Pulmonary artery endothelial cell (primary cell): ENCODE measurements at places on chromosomes 11 and 22.

- DNase-seq: no peak
Measured at GRCh38 chr11:110497231-110497978, 67.7 kb downstream of the FDX1 start.

GRCh38 chr11:68264244-68264643, 7.5 kb downstream of the C11orf24 start:
- DNase-seq: no peak

- no peak for DNase-seq
Measured at GRCh38 chr11:70926543-70927201, 325.7 kb downstream of the SHANK2 start.

DNA sequence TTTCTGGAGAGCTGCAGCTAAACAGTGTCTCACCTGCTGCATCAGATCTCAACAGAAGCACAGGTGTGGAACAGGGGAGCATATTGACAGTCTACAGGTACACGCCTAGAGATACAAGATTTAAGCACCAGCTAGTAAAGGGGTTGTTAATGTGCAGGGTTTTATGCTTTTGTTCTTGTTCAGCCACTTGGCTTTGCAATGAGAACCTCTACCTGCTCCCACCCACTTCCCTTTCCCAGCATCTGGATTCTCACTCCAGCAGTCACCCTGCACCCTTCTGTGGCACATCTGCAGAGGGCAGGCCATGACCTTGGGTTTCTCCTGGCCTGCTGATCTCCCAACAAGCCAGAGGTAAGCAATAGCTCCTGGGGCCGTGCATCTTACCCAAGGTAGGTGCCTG, 446.6 kb downstream of the BUD13 start:
- DNase-seq: no peak

- no peak for DNase-seq
Measured at GRCh38 chr22:17113600-17113999, 7.6 kb downstream of the TMEM121B start.

DNA sequence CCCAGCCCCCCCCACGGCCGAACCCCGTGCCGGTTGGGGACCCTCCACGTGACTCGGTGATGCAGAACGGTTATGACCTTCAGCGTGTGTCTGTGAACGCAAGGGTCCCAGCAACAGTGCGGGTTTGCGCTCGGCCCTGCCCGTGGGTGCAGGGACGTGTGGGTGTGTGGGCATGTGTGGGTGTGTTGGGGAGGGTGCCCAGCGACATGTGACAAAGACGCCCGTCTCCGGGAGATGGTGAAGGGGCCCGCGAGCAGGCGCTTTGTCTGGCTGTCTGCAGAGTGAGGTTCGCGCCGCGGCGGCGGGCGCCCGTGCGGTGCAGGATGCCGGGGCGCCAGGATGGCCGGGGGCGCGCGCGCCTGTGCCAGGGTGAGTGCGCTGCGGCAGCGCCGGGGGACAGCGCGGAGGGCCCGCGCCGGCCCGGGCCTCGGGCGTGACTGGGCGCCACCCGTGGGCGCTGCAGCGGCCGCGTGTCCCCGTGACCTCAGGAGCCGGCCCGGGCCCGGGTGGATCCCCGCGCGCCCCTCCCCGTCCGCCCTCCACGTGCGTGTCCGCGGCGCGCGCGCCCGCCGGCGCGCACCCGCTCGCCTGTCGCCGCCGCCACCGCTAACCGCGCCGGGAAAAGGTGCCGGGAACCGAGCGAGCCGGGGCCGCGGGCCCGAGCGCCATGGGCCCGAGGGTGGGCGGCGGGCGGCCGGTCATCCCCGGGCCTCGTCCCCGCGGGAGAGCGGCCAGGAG, at the start of gene LRFN4:
Gene LRFN4 (plus strand): TSS at position 569 of the 738 bp plus-strand sequence. CDS start 681 bp downstream, outside the sequence.
- DNase-seq: no peak

DNA sequence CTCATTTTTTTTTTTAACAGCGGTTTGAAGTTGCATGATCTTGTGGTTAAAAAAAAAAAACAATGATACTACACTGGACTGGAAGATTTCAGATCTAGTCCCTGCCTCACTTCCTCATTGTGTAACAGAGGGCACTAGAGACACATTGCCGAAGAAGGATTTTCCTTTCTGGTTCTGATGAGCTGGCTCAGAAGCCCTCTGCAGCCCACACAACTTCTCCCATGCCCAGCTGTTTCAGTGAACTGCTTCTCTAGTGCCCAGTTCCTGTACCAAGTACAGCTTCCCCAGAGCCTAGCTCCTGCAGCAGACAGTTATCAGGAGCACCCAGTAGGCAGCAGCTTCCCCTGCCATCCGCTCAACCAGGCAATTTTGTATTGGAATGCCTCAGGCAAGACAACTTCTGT, 29.5 kb upstream of the ANO5 start:
- DNase-seq: no peak

DNA sequence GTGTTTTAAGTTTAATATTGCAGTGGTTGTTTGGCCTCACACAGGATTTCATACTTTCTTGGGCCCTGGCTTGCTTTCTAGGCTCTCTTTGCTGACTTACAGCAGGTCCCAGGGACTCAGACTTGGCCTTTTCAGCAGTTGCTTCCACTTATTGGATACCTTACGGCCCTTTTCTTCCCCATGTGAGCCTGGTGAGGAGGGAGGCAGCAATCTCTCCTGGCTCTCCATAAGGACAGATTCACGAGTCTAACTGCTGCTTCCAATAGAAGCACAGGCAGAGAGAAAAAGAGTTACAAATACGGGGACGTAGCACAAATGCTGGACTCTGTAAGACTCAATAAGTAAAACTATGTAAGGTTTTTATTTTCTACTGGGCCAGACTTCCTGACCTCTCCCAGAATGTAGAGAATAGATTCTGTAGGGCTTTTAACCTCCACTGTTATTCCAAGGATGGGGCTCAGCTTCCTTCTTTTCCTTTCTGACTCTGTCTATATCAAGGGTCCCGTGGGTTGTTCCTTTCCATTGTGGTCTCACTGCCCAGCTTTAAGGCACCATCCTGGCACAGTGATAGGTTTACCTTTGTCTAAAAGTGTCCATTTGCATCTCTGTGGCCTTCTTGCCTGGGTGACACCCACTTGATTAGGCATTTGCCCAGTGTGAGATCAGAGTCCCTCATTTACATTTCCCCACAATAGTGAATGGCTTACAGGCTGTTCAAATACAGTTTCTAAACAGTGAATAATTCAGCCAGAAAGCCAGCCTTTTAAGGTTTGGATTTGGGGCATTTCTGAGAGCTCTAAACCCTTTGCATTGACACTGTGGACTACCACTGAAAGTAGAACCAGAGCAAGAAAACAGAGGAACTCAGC, 92.8 kb downstream of the RASSF10 start:
- DNase-seq: no peak

DNA sequence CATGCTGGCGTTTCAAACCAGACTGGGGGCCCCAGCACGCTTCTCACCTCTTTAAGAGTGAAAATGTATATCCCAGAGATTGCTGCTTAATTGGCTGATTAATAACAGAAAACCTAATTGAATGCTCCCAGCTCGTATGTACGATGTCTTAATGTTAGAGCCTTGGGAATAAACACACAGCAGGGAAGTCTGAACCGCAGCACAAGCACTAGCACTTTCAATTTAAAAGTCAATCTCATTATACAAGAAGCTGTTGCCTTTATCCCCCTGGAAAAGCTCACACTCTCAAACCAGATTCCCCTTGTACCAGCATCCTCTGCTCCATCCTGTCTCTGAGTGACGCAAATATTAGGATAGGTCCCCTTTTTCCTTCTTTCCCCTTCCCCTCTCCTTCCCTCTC, 449.1 kb downstream of the MN1 start:
- no peak for DNase-seq

DNA sequence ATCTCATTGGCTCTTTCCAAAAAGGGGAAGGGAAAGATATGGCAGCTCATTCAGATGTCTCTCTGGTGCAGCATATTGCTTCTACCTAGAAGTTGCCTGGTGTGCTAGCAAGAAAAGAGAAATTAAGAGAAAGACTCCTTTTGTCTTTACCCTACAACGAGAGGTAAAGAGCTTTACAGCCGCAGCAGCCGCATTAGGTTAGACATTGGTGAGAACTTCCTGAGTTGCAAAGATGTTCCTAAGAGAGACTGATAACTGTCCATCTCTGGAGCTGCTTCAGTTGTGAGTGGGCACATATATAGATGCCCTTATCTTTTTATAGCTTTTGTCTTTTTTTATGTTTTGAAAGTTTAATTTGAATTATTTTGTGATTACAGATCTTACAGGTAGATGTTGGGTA, 80.8 kb upstream of the NNMT start:
- DNase-seq: no peak

GRCh38 chr11:128629516-128630106, 42.3 kb upstream of the ETS1 start:
- DNase-seq: no peak

DNA sequence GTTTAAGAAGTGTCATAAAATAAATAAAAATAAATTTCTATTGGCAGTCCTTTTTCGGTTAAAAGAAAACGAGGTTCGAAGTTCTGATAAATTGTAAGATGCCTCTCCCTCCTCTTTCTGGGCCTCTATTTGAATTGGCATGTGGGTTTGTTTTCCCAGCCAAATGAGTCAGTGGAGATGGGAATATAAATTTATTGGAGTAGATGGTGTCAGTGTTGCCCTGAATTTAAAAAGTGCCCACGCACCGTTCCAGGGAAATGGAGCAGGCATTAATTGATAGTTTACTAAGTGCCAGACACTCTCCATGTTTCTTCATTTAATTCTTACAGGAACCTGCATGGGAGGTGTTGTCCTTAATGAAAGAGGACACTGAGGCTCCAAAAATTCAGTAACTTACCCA, 119.2 kb downstream of the FEZ1 start:
- no peak for DNase-seq

DNA sequence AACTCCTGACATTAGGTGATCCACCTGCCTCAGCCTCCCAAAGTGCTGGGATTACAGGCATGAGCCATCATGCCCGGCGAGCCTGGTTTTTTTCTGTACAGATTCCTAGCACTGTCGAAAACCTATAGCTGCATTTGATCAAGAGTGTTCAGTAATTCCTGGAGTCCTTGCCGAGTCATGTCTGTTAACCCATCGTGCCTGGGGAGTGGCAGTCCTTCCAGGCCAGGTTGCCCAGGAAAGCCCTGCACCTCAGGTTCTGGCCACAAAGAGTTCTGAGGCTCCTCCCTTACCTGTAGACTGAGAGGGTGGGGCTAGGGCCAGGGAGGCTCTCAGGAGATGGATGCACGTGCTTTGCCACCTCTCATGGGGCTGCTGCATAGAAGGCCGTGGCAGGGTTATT, 17.0 kb downstream of the YDJC start:
- no peak for DNase-seq

- DNase-seq: no peak
Measured at GRCh38 chr11:77799338-77799737, 21.2 kb downstream of the RSF1 start.

DNA sequence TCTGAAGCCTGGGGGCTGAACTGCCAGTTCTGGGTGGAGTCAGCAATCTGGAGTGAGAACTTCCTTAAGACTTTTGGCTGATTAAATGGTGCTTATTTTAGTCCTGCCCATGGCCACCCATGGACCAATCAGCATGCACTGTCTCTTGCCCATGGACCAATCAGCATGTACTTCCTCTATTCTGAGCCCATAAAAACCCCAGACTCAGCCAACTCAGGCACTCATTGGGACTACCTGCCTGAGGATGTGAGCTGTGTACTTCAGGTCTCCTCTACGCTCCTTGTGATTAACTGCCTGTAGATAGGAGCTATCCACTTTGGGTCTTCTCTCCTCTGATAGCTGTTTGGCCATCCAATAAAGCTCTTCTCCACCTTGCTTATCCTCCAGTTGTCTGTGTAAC, 342.3 kb upstream of the CCDC179 start:
- no peak for DNase-seq

GRCh38 chr22:33180356-33180755, 122.2 kb upstream of the SYN3 start:
- DNase-seq: no peak

- peak; percentile 82 for DNase-seq
Measured at GRCh38 chr11:86041975-86042378, 26.9 kb downstream of the PICALM start.

DNA sequence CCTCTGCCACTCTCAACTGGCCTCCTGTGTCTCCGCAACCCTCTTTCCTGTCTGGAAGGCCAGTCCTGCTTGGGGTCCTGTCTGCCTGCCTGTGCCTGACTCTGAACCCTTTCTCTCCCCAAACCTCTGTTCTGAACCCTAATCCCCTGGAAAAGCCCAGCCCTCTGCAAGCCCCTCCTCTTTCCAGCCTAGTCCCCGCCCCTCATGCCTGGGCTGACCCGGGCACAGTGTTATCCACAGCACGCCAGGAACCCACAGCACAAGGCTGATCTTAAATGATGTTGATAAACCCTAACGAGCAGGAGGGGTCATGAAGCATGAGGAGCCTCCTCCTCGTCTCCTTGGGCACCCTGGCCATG, at the start of gene IFITM10:
Gene IFITM10 (minus strand): TSS at position 115 of the 359 bp plus-strand sequence. CDS start 153 bp downstream, outside the sequence.
- DNase-seq: no peak

- DNase-seq: no peak
Measured at GRCh38 chr11:61341706-61342105, 8.7 kb downstream of the TKFC start.

DNA sequence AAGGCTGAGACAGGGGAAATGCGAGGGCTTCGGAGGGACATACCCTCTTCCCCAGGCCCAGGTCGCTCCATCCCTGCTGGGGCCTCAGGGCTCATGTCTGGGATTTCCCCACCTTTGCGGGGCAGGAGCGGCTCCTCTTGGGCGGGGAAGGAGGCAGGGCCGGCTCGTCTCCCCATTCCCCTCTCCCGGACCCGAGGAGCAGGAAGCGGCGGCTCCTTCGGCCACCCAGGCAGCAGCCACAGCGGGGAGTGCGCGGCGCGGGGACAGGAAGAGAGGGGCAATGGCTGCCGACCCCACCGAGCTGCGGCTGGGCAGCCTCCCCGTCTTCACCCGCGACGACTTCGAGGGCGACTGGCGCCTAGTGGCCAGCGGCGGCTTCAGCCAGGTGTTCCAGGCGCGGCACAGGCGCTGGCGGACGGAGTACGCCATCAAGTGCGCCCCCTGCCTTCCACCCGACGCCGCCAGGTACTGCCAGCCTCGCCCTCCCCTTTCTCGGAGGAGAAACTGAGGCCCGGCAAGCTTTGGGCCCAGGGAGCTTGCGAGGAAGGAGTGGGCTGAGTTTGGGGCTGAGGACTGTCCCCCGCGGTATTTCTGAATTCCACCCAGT, at the start of gene ANKK1:
Gene ANKK1 (plus strand): TSS at position 175 of the 607 bp plus-strand sequence. CDS start 106 bp downstream, at position 281.
- no peak for DNase-seq

DNA sequence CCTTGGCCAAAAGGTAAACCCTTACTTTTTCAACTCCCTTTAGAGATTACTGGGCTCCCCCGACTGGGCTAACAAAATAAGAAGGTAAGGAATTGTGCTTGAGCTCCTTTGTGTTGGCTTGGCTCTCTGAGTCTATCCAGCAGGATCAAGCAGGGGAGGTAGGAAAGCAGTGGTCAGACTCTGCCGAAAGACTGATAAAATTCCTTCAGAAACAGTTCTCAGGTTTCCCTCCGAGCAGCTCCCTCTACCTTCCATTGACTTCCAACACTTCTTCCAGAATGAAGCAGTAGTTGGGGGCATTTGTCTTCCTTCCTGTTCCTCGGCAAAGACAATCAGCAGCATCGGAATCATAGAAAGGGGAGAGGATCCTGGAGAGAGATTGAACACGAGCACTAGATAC, 16.1 kb upstream of the CARD18 start:
- DNase-seq: no peak

GRCh38 chr11:92376146-92376599, 151.6 kb downstream of the FAT3 start:
- no peak for DNase-seq

- DNase-seq: no peak
Measured at GRCh38 chr22:19992921-19993355, 23.7 kb downstream of the ARVCF start.

GRCh38 chr11:10622957-10623791, 54.7 kb upstream of the LYVE1 start:
- DNase-seq: no peak
